ENCODE measurements at places on chromosomes 6 and 20.

DNA sequence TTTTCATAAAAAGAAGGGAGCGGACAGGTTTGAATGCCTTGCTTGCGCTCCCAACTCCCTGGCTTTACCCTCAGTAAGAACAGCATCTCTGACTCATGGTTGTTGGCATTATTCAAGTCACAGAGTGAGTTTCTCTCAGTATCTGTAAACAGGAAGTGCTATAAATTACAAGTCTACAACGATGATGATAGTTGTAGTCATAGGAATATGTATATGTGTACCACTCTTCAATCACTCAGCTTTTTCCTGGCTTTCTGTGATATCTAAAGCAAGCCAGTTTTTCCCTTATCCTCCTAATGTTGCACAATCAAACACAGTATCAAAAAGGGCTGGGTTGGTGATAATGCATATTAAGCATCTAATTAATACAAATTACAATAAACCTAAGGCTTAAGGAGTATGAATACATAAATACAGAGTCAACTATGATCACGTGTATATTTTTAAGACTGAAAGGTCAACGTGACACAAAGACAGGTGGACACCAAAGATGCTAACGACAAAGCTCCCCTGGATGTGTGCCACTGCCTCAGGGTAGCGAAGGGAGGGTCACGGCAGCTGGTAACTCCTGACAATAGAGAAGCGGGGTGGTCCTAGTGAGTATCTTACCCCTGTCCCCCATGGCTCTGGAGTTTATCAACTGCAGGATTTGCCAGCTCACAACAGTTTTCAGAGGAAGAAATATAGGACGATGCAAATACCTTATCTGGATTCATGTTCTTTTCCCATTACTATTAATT, 202.8 kb downstream of the BTBD9 start:
- no peak for DNase-seq

GRCh38 chr6:169344750-169345065, 91.1 kb upstream of the THBS2 start:
- no peak for DNase-seq

GRCh38 chr20:36819659-36820058, 46.1 kb upstream of the DSN1 start:
- DNase-seq: no peak

DNA sequence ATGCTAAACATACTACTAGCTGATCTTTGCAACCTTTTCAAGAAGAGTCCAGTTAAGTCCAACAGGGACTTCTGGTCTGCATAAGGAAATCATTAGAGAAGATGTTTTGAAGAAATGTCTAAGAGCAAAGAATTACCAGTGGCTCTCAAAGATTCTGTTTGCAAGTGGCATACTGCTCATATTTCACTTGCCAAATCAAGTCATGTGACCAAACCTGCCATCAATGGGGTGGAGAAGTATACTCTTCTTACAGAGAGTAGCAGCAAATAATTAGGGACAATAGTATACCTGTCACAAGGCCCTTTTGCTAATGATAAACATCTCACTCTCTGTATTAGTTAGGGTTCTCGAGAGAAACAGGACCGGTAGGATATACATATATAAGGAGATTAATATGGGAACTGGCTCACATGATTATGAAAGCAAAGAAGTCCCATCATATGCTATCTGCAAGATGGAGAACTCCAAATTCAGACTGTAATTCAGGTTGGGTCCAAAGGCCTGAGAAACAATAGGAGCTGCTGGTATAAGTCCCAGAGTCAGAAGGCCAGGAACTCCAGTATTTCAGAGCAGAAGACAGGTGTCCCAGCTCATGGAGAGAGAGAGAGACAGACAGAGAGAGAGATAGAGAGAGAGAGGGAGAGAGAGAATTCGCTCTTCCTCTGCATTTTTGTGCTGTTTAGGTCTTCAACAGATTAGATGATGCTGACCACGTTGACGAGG, 111.5 kb downstream of the LCA5 start:
- no peak for DNase-seq

GRCh38 chr6:4567141-4567540, 209.1 kb upstream of the CDYL start:
- no peak for DNase-seq

GRCh38 chr6:151661509-151661908, 146.0 kb upstream of the ESR1 start:
- DNase-seq: no peak

DNA sequence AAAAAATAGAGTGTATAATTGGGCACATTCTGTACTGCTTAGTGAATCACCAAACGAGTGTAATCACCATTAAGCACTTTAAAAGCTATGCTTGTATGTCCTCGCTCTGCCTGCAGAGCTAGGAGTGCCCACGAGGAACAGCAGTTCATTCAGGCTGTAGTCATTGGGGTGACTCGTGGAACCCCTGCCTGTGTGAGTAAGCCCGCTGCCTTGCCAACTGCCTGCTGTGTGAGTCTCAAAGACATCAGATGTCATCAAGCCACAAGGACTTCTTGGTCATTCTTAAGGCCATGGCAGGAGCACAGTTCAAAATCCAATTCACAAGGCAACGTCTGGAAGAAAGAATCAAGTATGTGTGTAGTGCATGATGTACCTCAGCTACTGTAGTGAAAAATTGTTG, 60.4 kb downstream of the FOXO3 start:
- no peak for DNase-seq

DNA sequence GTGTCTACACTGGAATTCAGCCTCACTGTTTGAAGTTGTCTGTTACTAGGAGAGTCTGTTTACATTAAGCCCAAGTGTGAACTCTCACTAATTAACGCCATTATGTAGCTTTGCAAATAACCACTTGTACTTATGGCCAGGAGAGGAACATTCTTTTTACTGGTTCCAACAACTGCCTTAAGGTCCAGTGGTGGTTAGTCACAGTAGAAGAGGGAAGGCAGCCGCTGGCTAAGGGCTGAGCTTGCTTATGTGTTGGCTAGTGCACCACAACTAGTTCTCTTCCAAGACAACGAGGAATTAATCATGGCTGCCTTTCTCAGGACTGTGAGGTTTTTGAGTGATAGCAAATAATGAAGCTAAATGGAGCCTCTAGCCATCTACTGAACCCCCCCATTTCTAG, 14.9 kb upstream of the SLC22A23 start:
- no peak for DNase-seq

DNA sequence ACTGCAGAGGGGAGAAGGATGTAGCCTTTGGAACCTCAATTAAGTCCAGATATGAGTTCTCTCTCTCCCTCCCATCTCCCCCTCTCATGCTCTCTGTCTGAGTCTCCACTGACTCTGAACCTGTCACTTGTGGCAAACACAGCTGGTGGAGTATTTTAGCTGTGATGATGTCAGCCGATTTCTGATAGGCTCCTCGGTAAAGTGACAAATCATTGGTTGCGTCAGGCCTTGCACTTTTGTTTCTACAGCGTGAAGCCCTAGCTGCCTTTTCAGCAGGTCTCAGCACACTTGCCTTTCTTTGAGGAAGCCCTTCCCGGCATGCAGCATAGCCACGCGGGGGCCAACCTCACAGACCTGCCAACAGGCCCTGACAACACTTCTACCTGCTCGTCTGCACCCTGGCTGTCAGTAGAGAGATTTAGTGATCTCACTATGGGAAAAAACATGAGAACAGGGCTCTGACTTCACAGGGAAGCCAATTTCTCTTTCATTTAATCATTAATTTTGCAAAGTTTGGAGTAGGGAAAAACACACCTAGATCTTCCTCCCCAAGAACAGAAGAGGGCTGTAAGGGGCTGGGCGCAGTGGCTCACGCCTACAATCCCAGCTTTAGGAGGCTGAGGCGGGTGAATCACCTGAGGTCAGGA, 84.4 kb downstream of the GMPR start:
- peak; percentile 25 for DNase-seq

DNA sequence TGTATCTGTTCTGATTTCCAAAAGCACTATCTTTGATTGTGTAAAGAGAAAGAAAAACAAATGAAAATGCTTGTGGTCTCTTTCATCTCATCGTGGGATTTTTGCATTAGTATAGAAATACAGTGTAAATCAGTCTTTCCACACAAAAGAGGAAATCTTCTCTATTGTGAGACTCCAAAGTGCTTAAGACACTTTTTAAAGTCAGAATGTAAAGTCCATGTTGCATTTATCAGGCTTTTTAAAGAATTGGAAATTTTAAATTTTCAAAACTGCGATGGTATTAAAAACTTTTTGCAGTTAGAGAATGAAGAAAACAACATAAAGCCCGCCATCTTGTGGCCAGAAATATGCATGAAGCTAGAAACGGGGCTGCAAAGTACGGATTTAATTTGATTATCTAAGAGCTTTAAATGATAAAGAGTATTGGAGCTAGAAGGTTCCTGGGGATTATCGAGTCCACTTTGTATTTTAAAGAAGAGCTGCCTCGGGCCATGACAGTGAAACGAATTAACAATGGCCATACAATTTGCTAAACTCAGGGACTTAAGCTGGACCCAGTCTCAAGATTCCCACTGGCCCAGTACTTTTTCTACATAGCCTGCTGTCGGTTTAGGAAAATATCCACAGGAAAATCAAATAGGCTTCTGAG, 339.6 kb downstream of the ARHGAP18 start:
- DNase-seq: no peak

GRCh38 chr6:156427345-156427744, 349.8 kb upstream of the ARID1B start:
- DNase-seq: no peak

- no peak for DNase-seq
Measured at GRCh38 chr6:11253594-11253993, 21.1 kb upstream of the NEDD9 start.

DNA sequence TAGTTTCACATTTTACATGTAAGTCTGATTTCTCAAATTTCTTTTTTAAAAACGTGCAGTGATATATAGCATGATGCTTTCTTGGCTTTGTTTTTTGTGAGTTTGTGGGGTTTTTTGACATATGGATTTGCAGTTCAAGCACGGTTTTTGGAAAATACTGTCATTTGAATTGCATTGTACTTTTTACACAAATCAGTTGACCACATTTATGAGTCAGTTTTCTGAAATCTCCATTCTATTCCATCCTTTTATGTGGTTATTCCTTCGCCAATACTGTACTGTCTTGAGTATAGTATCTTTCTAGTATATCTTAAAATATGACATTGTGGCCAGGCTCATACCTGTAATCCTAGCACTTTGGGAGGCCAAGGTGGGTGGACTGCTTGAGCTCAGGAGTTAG, 890.0 kb upstream of the CITED2 start:
- no peak for DNase-seq
